ENCODE measurements at places on chromosomes 5 and 9. TPM values are rescaled to one million over a fixed set of nuclear protein-coding genes. Genes with fewer than 3 reads are reported as not detected.

PFN3 gene
- total RNA-seq: not detected

CCDC192 gene
- not detected for total RNA-seq

- DNase-seq: no peak
Measured at GRCh38 chr9:26758655-26759054, 133.9 kb downstream of the CAAP1 start.

- no peak for DNase-seq
Measured at GRCh38 chr9:97766092-97766491, 69.0 kb upstream of the XPA start.

GRCh38 chr5:45512521-45512920 lies 183.7 kb downstream of the HCN1 start:
- no peak for DNase-seq
